ENCODE measurements at places on chromosomes 2 and 18.

GRCh38 chr18:11874676-11875075 is 23.5 kb downstream of the CHMP1B start:
- no peak for DNase-seq

DNA sequence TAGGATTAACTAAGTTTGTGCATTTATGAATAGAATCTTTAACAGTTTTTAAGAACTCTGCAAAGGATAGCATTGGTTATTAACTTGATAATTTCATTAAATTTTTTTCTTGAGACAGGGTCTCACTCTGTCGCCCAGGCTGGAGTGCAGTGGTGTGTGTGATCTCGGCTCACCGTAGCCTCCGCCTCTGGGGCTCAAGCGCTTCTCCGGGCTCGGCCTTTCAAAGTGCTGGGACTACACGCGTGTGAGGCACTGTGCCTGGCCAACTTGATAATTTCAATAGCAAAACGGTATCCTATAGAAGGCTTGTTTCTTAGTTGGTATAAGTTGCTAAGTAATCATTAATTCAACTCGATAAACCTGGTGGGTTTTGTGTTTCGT is 38.0 kb downstream of the ADNP2 start:
- no peak for DNase-seq

- DNase-seq = no peak
Measured at GRCh38 chr2:75226617-75227016, 27.3 kb upstream of the TACR1 start.

- no peak for DNase-seq
Measured at GRCh38 chr18:57797209-57797651, 5.9 kb downstream of the ATP8B1 start.

- DNase-seq = no peak
Measured at GRCh38 chr2:209629597-209629996, 142.0 kb upstream of the UNC80 start.

DNA sequence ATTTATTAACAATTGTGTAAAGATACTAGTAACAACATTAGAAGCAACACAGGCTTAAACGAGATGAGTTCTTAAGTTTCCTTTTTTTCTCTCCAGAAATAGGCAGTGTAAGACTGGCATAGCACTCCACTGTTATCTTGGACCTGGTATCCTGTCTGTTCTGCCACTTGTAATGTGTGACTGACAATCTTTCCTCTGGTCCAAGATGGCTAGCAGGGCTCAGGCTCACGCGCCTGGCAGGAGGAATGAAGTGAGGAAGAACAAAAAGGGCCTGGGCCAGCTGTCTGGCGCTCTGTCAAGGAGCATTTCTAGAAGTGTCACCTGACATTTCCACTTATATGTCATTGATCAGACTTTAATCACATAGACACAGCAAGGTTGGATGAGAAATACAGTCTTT is 31.6 kb upstream of the CCDC195 start:
- no peak for DNase-seq

GRCh38 chr18:48709371-48710062 is 170.7 kb downstream of the CTIF start:
- no peak for DNase-seq

- DNase-seq = no peak
Measured at GRCh38 chr2:143974262-143974661, 545.7 kb downstream of the ZEB2 start.

DNA sequence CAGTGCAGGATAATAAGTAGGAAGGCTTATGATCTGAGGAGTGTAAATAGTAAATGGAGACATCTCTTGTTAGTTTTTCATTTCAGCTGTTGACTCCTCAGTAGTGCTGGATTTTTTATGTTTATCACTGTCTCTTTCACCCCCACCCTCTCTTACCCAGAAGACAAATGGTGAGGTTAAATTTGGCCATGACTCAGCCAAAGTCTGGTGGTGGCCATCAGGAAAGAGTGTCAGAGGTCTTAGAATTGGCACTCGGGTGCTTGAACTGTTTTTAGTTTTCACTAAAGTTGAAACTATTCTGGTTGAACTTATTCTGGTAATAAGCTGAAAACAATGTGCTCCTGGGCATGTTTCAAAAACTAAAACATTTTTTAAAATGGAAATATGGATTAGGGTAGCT is 123.3 kb downstream of the FHOD3 start:
- DNase-seq = no peak

- DNase-seq = no peak
Measured at GRCh38 chr18:11972371-11973174, 8.7 kb upstream of the IMPA2 start.

DNA sequence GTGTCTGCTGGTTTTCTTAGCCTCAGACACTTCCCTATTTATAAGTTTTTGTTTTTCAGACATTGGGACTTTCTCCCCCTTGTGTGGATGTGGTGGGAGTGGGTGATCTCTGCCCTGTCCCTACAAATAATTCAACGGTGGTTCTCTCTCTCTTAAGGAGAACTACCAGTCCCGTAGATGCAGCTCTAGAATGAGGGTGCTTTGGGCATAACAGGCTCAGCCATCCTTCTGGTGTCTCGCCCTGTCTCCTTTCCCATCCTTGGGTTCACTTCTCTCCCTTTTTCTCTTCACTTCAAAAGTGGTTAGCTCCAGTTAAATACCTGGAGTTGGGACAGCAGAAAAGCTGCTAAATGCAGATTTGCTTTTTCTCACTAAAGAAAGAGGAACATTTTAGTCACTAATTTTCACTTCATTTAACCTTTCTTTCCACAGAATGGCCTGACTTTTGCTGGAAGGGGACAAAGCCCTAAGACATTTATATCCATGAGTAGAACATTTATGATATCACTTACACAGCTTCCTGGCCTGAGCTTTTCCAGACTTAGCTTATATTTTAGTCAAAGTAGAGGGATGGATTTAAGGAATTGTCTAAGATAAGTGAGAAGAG is 121.2 kb upstream of the CXCR4 start:
- DNase-seq = no peak

- no peak for DNase-seq
Measured at GRCh38 chr2:18325118-18325517, 235.3 kb downstream of the RDH14 start.

DNA sequence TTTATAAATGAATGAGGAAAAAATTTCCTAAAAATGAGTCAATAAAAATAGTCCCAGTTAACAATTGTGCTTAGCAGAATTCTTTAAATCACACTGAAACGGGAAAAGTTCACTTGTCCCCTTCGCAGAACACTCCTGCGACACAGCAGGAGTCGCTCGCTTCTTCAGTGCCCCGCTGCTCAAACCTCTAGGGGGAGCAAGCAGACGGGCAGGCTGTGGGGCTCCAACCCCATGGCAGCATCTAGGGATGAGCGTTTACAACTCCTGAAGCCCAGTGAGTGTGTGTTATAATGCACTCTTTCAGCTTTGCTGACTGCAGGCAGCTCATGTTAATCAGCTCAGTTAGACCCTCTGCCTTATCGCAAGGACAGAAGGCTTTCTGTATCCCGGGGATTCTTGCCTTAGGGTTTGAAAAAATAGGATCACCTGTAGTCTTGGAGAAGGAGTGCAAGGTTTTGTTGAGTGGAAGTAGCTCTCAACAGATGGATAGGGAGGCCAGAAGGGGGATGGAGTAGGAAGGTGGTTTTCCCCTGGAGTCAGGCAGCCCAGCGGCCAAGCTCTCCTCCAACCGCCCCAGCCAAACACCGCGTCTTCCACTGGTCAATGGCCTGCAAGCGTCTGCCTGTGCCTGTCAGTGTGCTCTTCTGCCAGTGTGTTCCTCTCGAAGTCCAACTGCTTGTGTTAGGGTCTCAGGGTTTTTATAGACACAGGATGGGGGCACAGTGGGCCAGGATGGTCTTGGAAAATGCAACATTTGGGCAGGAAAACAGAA is 1977.7 kb upstream of the LRRTM1 start:
- no peak for DNase-seq

GRCh38 chr2:128329607-128330006 is 10.9 kb upstream of the HS6ST1 start:
- DNase-seq = no peak

GRCh38 chr2:150806336-150806735 is 318.9 kb upstream of the RND3 start:
- no peak for DNase-seq

GRCh38 chr18:62485684-62486083 is 37.1 kb upstream of the ZCCHC2 start:
- DNase-seq = no peak

DNA sequence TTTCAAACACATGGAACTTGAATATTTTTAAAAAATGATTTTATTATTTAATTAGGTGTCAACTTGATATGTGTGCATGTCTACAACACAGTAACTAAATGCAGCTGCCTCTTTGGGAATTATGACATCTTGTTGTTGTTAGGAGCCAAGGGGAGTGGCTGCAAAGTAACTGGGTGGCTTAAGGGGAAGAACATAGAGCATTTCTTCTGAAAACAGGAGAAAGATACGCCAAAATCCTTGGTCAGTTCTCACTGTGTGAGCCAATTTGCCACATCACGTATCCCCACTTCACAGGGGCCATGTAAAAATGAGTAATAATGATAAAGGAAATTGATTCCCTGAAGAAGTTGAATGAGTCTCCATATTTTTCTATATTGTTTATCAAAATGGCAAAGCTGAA is 309.8 kb upstream of the COL3A1 start:
- DNase-seq = no peak

DNA sequence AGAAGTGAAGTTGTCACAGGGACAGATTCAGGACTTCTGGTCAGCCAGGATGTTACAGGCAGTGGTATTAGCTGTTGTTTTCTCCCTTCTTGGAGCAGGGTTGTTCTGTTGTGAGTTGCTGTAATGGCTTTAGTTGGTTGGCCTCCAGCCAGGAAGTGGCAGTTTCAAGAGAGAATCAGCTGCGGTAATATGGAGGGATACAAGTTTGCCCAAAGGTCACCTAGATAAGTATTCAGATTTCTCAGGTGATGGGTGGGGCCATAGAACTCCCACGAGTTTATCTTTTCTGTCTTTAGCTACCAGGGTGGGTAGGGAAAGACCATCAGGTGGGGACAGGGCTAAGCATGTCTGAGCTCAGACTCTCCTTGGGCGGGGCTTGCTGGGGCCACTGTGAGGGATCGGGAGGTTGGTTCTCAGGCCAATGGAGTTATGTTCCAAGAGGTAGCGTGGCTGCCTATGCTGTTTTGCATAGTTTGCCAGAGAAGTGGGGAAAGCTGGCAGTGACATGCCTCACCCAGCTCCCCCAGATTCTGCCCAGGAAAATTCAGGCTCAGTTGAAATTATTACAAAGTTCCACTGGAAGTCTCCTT is 640.4 kb upstream of the CHAC2 start:
- no peak for DNase-seq

- DNase-seq = no peak
Measured at GRCh38 chr2:150060341-150060740, 427.1 kb downstream of the RND3 start.

DNA sequence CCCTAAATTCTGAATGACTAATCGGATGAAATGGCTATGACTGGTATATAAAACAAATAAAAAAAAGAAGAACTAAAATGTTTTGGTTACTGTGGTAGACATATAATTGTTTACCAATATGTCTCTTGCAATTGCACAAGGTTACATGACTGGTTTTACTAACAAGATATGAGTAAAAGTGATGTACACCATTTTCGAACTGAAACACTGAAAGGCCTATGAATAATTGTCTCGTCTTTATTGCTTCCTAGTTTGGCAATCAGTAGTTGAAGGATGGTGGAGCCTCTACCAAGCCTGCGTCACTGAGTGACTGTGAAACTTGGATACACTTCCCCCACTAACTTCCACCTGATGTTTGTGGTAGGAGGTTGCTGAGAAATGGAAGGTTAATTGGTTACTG is 16.5 kb downstream of the CDH19 start:
- no peak for DNase-seq

DNA sequence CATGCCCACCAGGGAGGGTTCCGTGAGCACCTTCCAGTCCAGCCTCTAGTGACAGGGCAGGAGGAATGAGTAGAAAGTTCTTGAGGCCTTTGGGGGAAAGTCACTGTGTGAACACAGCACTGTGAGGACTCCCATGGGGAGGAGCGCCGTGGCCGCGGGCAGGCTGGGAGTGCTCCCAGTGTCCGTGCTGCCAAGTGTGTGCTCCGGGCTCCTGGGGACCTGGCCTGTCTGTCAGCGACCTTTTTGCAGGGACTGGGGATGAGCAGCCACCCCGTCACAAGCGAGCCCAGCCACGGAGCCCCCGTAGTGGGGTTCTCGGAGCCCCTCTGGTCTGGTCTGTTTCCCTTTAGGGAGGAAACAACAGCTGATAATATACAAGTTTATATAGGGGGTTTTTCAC is 36.8 kb downstream of the PDIA6 start:
- DNase-seq = no peak

- DNase-seq = no peak
Measured at GRCh38 chr2:117502121-117502520, 312.4 kb upstream of the DDX18 start.

DNA sequence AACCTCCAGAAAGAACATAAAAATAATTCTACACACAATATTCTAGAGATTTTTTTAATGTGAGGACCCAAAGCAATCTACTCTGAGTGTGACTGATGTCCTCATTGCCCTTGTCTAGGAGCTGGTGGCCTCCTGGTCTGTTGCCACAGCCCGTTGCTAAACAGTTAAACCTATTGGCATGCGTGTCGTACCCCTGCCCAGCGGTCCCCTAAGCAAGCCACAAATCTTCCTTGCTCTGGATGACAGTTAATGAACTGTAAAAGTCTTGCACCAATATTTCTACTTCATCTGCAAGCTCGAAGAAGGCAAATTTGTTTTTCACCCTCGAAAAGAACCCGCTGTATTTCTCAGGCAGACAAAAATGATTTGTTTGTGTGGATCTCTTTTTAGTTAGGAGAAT is 489.1 kb upstream of the MEX3C start:
- no peak for DNase-seq

DNA sequence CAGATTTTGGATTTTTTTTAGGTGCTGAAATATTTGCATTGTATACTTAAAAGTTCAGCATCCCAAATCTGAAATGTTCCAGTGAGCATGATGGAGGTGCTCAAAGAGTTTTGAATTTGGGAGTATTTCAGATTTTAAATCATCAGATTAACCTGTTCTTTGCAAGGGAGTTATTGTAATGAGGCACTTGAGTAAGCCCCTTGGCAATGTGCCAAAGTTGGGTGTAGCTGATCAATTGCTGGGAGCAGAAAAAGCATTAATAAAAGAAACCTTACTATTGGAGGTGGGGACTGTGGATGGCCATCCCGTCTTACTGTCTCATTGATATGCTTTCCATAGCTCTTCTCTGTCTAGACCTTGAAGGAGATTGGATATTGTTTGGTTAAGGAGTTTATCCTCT is 28.3 kb downstream of the MALT1 start:
- DNase-seq = no peak

DNA sequence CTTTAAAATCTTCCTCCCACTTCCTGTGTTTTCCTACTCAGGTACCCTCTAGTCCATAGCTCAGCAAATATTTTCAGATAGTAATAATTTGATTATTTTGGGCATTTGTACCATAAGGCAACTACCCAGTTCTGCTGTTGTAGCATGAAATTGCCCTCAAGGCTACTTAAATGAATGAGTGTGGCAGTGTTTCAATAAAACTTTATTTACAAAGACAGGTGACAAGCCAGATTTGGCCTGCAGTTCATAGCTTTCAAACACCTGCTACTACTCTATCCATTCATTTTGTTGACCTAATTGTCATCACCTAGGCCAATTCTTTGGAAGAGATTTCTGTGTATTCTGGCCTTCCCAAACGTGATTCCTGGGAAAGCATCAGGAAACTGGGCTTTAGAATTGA is 28.9 kb downstream of the NYAP2 start:
- no peak for DNase-seq

GRCh38 chr2:43480874-43481273 is 115.0 kb downstream of the THADA start:
- DNase-seq = no peak

- DNase-seq = no peak
Measured at GRCh38 chr18:77131652-77132368, 773 bp downstream of the MBP start.

GRCh38 chr18:39172695-39173421 is 1607.3 kb upstream of the CELF4 start:
- no peak for DNase-seq
